ENCODE measurements at places on chromosomes 12 and 14. TPM values are rescaled to one million over a fixed set of nuclear protein-coding genes. Genes with fewer than 3 reads are reported as not detected.
A peak's percentile ranks its signal among the peaks of the same experiment; 100 is the strongest.

DNA sequence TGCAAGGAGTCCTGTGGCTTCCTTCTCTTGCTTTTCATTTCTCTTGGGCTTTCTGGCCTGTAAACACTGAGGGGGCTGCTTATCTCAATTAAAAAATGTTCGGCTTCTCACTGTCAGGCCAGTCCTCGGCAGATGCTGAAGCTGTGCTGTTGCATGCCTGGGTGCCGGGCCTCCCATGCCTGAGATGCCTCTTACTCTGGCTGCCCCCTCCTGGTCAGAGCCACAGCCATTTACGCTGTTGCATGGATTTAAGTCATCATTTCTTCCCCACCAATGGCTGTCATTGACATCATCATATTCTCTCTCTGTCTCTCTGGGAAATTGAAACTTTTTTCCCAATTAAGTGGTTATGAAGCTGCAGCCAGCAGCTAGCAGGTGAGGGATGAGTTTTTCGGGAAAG is 53.7 kb downstream of the FOXN4 start:
- H3K27me3 ChIP-seq = no peaks in the 10 kb centered on the region
- no peak overlapping the region for H3K27ac ChIP-seq
- no peak for DNase-seq
- H3K4me1 ChIP-seq = no peaks in the 10 kb centered on the region
- H3K4me3 ChIP-seq = no peak overlapping the region

DNA sequence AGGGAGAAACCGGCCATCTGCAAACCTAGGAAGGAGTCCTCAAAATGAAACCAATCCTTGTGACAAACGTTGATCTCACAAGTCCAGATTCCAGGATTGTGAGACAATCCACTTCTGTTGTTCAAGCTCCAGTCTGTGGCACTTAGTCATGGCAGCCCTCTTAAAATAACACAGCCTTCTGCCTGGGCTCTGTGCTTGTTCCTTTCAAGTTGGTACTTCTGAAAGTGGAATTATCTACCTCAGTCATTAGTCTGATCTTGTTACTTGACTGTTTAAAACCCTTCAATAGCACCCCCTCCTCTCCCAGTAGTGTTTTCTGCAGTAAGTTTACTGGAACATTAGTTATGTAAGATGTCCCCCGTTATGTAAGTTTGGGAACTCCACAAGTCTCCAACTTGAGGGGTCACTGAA is 111.0 kb upstream of the HIF1A start:
- no peaks in the 10 kb centered on the region for H3K27me3 ChIP-seq
- H3K4me1 ChIP-seq = no peaks in the 10 kb centered on the region
- DNase-seq = no peak
- H3K27ac ChIP-seq = no peak overlapping the region
- no peak overlapping the region for H3K4me3 ChIP-seq

- no peaks in the 10 kb centered on the region for H3K4me1 ChIP-seq
Measured at GRCh38 chr14:100015251-100015655, 50.0 kb upstream of the EVL start.

DNA sequence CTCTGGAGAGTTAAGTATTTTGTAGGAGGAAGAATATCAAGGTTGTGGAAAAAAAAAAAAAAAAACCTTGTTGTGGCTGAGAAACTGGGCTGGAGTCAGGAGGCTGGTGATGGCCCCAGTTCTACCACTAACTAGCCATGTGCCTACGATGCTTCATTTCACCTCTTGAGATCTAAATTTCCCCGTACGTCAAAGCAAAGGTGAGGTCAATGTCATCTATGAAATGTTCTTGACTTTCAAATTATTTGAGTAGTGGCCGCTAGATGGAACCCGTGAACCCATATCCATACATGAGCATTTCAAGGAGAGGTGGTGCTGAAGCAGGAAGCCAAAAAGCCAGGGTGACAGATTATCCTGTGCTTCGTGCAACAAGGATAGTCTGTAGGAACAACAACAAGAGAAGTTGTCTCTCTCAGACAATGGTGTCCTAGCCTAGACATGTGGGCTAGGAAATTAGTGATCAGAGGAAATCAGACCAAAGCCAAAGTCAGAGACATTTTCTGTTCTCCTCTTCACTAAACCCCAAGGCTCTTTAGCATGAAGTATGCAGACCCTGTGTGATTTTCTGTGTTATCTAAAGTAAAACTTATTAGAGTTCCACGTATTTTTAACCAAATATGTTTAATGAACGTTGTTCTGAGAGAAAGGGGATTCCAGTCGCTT is 95.5 kb upstream of the ETV6 start:
- H3K27me3 ChIP-seq = no peaks in the 10 kb centered on the region
- H3K4me3 ChIP-seq = no peak overlapping the region
- H3K4me1 ChIP-seq = peaks cover 23% of the 10 kb centered on the region
- peak; percentile 32 for DNase-seq
- H3K27ac ChIP-seq = no peak overlapping the region

- no peaks in the 10 kb centered on the region for H3K27me3 ChIP-seq
- no peak for DNase-seq
- H3K4me3 ChIP-seq = no peak overlapping the region
- no peaks in the 10 kb centered on the region for H3K4me1 ChIP-seq
- no peak overlapping the region for H3K27ac ChIP-seq
Measured at GRCh38 chr12:92657770-92658169, 45.0 kb upstream of the PLEKHG7 start.

- H3K4me1 ChIP-seq = no peaks in the 10 kb centered on the region
- no peak overlapping the region for H3K4me3 ChIP-seq
- H3K27ac ChIP-seq = no peak overlapping the region
- no peaks in the 10 kb centered on the region for H3K27me3 ChIP-seq
- no peak for DNase-seq
- H3K36me3 ChIP-seq = no peaks in the 10 kb centered on the region
Measured at GRCh38 chr12:7678744-7679143, 13.0 kb upstream of the APOBEC1 start.

The DHH gene
- not detected for polyA plus RNA-seq

DNA sequence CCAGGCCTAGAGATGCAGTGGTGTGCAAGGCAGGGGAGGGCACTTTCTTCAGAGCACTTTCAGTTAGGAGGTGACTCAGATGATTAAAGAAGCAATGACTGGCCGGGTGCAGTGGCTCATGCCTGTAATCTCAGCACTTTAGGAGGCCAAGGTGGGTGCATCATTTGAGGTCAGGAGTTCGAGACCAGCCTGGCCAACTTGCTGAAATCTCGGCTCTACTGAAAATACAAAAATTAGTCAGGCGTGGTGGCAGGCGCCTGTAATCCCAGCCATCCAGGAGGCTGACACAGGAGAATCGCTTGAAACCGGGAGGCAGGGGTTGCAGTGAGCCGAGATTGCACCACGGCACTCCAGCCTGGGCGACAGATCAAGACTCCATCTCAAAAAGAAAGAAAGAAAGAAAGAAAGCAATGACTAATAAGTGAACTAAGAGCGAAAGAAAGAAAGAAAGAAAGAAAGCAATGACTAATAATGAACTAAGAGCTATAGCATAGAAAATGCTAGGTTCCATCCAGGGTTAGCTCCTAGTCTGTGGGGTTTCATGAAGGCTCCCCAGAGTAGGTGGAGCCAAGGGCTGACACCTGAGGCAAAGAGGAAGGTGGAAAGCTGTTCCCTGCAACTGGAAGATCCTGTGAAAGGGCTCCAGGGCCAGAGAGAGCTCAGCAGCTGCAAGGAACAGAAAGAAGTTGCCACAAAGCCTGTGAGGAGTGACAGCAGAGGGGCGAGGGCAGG is 334.5 kb downstream of the CACNA1C start:
- H3K27me3 ChIP-seq = no peaks in the 10 kb centered on the region
- H3K27ac ChIP-seq = no peak overlapping the region
- H3K36me3 ChIP-seq = no peaks in the 10 kb centered on the region
- no peaks in the 10 kb centered on the region for H3K4me1 ChIP-seq
- DNase-seq = no peak

The GLIPR1 gene
- polyA plus RNA-seq = 202 TPM

GRCh38 chr12:81092053-81092452 is 14.2 kb downstream of the ACSS3 start:
- H3K27ac ChIP-seq = no peak overlapping the region
- H3K4me3 ChIP-seq = no peak overlapping the region
- no peaks in the 10 kb centered on the region for H3K27me3 ChIP-seq
- no peak for DNase-seq
- no peaks in the 10 kb centered on the region for H3K36me3 ChIP-seq

- no peak for DNase-seq
- H3K36me3 ChIP-seq = peaks cover 8% of the 10 kb centered on the region
- H3K27ac ChIP-seq = peak overlapping the region; percentile 98
- no peaks in the 10 kb centered on the region for H3K27me3 ChIP-seq
- H3K4me1 ChIP-seq = peaks cover 36% of the 10 kb centered on the region
Measured at GRCh38 chr12:50112456-50113218, 601 bp downstream of the COX14 start.

DNA sequence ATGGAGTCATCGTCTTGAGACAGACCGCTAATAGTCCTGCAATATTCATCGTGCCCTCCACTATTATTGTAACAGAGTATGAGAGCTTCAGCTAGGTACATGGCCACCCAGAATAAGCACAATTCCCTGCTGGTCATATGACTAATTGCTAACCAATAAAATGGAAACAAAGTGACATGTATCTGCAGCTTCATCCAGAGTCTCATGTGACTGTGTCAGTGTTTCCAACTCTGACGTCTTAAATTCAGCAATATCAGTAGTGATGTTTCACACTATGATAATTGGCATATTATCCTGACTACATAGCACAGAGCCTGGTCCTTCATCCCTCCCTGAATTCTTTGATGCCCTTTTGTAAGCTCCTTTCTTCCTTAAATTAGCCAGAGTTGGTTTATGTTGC is 167.4 kb downstream of the RPS29 start:
- no peaks in the 10 kb centered on the region for H3K27me3 ChIP-seq
- H3K36me3 ChIP-seq = no peaks in the 10 kb centered on the region
- H3K4me3 ChIP-seq = no peak overlapping the region
- no peak for DNase-seq
- H3K4me1 ChIP-seq = no peaks in the 10 kb centered on the region
- H3K27ac ChIP-seq = no peak overlapping the region

DNA sequence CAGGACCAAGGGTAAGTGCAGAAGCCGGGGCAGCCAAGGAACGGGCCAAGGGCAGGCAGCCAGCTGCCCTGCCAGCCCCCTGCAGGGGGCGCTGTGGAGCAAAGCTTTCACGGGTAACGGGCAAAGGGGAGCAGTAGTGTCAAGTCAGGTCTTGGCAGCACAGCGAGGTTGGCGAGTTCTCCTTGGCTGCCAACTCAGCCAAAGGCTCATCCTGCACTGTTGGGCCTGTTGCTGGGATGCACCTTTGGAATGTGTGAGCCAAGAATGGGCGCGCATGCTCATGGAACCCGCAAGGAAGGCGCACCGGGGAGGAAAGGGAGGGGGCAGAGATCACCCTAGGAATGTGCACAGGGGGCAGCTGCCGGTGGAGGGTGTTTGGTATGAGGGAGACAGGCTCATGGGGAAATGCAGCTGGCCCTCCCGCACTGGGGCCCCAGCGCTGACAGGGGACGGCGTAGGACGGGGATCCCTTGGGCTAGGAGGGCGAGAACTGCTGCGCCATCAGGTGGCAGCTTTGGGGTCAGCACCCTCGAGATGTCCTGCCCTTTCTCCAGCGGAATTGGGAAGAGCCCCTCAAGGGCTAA is 138.0 kb downstream of the ASCL4 start:
- no peaks in the 10 kb centered on the region for H3K4me1 ChIP-seq
- peak; percentile 49 for DNase-seq
- no peak overlapping the region for H3K27ac ChIP-seq
- no peaks in the 10 kb centered on the region for H3K36me3 ChIP-seq
- H3K27me3 ChIP-seq = peaks cover 13% of the 10 kb centered on the region
- H3K4me3 ChIP-seq = peak overlapping the region; percentile 41

The MEG3 gene
- polyA plus RNA-seq = not detected

The KRT83 gene
- polyA plus RNA-seq = not detected

GRCh38 chr14:74920281-74920680 is 2.8 kb downstream of the RPS6KL1 start:
- no peak for DNase-seq
- H3K27me3 ChIP-seq = no peaks in the 10 kb centered on the region
- no peak overlapping the region for H3K27ac ChIP-seq
- no peaks in the 10 kb centered on the region for H3K36me3 ChIP-seq

DNA sequence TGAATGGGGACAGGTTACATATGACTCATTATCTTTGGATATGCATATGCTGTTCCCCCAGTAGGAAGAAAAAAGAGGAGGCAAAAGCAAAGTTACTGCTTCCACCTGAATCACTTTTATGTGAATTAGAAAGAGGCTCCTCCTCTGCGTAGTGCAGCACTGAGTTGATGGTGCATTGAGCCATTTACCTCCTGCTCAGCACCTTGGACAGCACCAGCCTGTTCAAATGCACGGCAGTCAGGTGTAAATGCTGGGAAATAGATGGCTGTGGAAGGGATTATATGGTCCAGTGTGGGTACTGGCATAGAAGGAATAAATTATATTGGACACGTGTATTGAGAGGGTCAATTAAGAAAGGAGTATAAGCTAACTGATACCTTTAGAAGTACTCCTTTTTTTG is 541.9 kb upstream of the SEL1L start:
- H3K4me3 ChIP-seq = no peak overlapping the region
- DNase-seq = no peak
- no peaks in the 10 kb centered on the region for H3K4me1 ChIP-seq

- H3K27ac ChIP-seq = no peak overlapping the region
- H3K4me1 ChIP-seq = no peaks in the 10 kb centered on the region
- H3K4me3 ChIP-seq = no peak overlapping the region
- no peak for DNase-seq
- H3K36me3 ChIP-seq = no peaks in the 10 kb centered on the region
Measured at GRCh38 chr14:95200404-95200803, 43.1 kb upstream of the DICER1 start.

The PROX2 gene
- not detected for polyA plus RNA-seq

GRCh38 chr12:61095111-61095510 is 1165.1 kb upstream of the USP15 start:
- H3K4me1 ChIP-seq = no peaks in the 10 kb centered on the region
- no peak for DNase-seq
- H3K27me3 ChIP-seq = no peaks in the 10 kb centered on the region

The ESPL1 gene
- polyA plus RNA-seq = not detected

DNA sequence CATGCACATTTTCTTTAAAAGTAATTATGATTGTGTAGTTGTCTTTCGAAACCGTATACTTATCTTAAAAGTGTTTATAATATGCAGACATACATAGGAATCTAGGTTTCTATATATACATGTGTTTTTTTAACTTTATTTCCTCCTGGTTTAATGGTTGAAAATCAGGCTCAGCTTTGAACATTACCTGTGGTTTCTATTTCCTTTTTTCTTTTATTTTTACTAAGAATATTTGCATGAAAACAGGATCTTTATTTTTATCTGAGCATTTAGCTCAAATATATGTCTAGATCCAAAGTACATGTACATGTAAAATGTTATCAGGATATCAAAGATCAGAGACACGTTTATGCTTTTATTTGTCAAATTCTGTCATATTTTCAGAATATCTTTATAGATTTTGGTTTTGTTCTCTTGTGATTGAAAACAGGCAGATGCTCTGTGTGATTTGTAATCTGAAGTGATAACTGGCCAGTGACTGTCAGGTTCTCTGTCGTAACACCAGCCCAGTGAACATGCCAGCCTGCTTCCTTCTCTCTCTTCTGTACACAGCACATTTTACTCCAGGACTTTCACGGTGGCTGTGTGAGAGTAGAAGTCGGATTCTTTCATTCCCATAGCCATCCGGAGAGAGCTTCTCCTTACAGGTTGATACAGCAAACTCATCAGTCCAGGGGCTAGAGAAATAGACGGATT is 13.7 kb downstream of the TCTN1 start:
- no peaks in the 10 kb centered on the region for H3K36me3 ChIP-seq
- H3K4me3 ChIP-seq = no peak overlapping the region
- H3K27me3 ChIP-seq = no peaks in the 10 kb centered on the region
- H3K27ac ChIP-seq = no peak overlapping the region
- peaks cover 8% of the 10 kb centered on the region for H3K4me1 ChIP-seq
- DNase-seq = no peak
